ENCODE measurements at places on chromosomes 5 and 9.

- DNase-seq, result no peak
- no peak overlapping the region for H3K27ac ChIP-seq
- no peaks in the 10 kb centered on the region for H3K27me3 ChIP-seq
- H3K36me3 ChIP-seq, result peaks cover 9% of the 10 kb centered on the region
- H3K4me1 ChIP-seq, result peaks cover 5% of the 10 kb centered on the region
These were observed 14.7 kb downstream of the SIL1 start for GRCh38 chr5:139183502-139183901.

DNA sequence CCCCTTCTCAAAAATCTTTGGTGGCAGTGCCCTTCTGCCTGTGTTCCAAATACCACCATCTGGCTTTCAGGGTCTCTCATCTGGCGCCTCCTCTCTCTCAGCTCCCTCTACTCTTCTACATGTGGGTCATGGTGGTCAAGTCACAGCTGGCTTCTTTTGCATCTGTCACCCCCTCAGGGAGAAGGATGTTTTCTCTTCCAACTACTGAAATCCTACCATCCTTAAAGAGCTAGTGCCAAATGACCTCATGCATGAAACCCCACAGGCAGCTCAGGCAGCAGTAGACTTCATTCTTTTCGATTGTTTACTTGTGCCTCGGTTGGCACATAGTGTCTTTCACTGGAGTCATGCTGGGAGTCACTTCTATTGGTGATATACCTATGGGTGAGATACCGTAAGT, 219.2 kb downstream of the DCP2 start:
- H3K27ac ChIP-seq, result no peak overlapping the region
- no peaks in the 10 kb centered on the region for H3K36me3 ChIP-seq
- H3K4me3 ChIP-seq, result no peak overlapping the region
- H3K4me1 ChIP-seq, result peaks cover 2% of the 10 kb centered on the region

- no peak overlapping the region for H3K4me3 ChIP-seq
- peaks cover 10% of the 10 kb centered on the region for H3K27me3 ChIP-seq
- H3K4me1 ChIP-seq, result no peaks in the 10 kb centered on the region
- DNase-seq, result no peak
- H3K36me3 ChIP-seq, result no peaks in the 10 kb centered on the region
These were observed 211.2 kb upstream of the DAPK1 start for GRCh38 chr9:87286506-87286905.

GRCh38 chr5:62256161-62257019, 49.6 kb upstream of the KIF2A start:
- peak; percentile 35 for DNase-seq
- H3K4me1 ChIP-seq, result peaks cover 39% of the 10 kb centered on the region
- H3K27me3 ChIP-seq, result no peaks in the 10 kb centered on the region
